CD4-positive, alpha-beta memory T cell (primary cell): ENCODE measurements at places on chromosomes 11 and 22. TPM values are rescaled to one million over a fixed set of nuclear protein-coding genes. Genes with fewer than 3 reads are reported as not detected.

GRCh38 chr11:47325271-47326041 lies 27.0 kb downstream of the MYBPC3 start:
- no peak for DNase-seq

- no peak for DNase-seq
Measured at GRCh38 chr11:67463680-67464410, 5.2 kb downstream of the TMEM134 start.

KCNQ1 gene
- 21.4 TPM for total RNA-seq

DNA sequence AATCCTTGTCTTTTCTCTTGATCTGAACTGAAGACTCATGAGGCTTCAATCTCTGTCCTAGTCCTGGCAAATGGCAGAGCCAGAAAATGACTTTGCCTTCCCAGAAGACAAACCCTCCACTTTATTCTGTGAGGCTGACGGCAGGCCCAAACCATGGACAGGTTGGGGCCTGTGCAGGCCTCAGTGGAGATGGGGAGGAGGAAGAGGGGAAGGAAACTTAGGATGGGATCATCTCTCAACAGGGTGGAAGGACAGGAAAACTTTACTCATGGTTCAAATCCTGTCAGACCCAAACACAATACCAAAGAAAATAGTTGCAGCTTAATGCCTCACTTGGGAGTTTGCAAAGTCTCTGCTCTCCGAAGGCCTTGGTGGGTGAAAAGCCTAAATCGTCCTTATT lies 9.8 kb downstream of the RPL27A start:
- DNase-seq, result no peak

MUC5AC gene
- total RNA-seq, result not detected

DNA sequence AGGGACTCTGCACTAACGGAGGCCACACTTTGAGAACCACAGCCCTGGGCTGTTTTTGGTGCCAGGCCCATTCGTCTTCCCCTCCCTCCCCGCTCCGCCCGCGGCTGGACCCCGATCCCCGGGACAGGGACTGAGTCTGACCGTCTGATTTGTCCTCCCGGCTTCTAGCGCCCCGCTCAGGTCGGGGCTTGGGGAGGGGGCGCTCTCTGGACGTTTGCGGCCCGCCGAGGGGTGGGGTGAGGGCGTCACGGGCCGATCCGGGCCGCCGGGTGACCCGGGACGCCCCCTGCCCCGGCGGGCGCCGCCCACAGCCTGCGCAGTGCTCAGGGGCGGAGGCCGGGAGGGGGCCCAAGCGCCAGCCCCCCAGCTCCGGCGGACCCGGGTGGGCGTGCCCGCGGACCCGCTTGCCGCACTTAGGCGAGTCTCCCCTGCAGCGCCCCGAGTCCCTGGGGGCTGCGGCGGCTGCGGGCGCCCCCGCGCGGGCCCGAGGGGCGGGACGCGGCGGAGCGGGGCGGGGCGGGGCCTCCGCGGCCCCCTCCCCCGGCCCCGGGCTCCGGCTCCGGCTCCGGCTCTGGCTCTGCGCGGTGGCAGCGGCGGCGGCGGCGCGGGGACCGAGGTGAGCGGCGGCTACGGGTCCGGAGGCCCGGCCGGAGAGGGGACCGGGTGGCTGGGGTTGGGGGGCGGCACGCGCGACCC lies 33.7 kb upstream of the PRR5 start:
- peak; percentile 62 for DNase-seq

OR6Q1 gene
- total RNA-seq, result not detected

DNA sequence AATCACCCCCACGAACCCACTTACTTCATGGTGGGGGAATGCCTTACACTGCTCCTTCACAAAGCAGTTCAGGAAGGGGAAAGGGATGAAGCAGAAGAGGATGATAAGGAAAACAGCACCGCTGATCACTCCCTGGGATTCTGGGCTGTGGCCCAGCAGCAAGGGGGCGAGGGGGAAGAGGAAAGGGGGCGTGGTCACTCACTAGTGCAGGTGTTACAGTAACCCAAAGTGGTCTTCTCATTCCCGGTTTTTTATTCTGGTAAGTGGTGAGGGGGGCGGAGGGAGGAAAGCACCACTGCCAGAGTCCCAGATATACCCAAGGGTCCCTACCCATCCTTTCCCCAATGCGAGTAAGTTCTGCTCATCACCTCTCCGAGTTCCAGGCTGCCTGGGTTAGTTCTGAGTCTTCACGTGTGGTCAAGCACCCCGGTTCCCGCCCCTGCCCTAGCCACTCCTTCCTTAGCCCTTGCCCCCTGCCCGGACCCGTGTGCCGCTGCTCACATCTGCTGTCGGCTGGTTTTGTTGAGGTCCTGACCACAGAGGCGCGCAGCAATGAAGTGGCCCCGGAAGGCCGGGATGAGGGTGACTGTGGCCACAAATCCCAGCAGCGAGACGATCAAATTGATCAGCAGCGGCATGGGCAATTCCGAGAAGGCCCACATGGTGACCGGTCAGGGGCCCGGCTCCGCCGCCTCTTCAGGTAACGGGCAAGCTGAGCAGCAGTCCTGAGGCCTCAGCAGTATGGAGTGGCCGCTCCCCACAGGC lies 477 bp downstream of the DPAGT1 start:
- DNase-seq, result no peak

- no peak for DNase-seq
Measured at GRCh38 chr22:50310031-50310722, 2.7 kb upstream of the PLXNB2 start.

CPSF7 gene
- 149 TPM for total RNA-seq

GRCh38 chr22:43237280-43237679 lies 50.3 kb upstream of the TTLL12 start:
- no peak for DNase-seq

MFNG gene
- 213 TPM for total RNA-seq

DNA sequence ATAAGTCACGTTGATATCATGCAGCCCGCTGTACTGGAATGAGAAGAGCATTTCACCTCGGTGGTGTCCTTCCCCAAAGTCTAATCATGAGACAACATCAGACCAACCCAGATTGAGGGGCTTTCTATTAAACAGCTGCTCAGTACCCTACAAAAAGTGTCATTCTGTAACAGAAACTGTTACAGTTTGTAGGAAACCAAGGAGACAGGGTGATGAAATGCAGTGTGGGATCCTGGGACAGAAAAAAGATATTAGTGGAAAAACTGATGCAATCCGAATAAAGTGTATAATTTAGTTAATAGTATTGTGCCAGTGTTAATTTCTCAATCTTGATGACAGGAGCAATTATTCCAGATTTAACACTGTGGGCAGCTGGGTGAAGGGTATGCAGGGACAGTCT lies 128.0 kb downstream of the MICAL2 start:
- no peak for DNase-seq

- no peak for DNase-seq
Measured at GRCh38 chr11:468036-468435, 18.0 kb downstream of the PTDSS2 start.

GRCh38 chr22:32746732-32747131 lies 54.8 kb upstream of the TIMP3 start:
- DNase-seq, result no peak

PGM2L1 gene
- 11.2 TPM for total RNA-seq

- DNase-seq, result no peak
Measured at GRCh38 chr11:66858186-66858938, 1.5 kb downstream of the LRFN4 start.

- DNase-seq, result no peak
Measured at GRCh38 chr22:16815073-16815472, 10.1 kb downstream of the XKR3 start.

SLCO2B1 gene
- 2.4 TPM for total RNA-seq

DNA sequence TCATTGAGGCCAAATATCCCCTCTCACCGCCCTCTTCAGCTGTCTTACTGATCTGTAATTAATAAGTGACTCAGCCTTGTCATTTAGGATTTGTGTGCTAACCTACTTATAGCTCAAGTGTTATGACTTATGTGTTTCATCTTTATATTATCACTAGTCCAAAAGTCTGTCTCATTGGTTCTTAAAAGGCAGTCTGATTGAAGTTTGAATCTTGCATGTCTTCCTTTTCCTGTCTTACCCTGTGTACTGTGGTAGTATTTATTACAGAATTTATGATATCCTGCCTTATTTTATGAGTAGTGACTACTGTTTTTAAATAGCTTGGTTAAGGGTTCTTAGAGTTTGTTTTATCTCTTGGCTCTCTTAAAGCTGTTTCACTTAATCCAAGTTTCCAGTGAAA lies 6.3 kb downstream of the DEPDC7 start:
- no peak for DNase-seq

DNA sequence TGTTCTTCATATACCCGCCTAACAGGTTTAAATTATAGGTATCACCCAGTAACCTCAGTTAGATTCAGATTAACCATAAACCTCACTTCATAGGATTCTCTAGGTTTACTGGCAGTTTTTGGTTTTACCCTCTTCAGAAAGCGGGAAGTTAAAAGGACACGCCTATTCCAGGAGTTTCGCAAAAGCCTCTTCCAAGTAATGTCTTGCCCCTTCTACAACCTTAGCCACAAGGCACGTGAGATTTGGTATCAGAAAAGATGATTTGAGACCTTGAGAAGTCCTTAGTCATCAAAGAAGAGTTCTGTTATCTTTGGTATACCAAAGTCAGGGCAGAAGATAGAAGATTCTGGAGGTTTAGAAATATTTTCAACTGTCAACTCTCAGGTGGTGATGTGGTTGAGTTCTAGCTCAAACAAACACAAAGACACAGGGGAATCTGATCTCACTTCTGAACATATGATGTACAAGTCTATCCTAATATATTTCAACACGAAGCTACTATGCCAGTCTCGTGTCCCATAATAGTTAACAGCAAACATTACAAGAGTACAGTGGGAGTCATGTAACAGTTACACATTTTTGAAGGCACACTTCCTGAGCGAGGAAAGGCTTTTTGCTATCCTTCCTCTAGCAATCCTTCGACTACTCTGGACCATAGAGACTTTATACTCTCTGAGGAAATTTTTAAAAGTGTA lies 103.5 kb downstream of the USP35 start:
- DNase-seq, result no peak

- peak; percentile 46 for DNase-seq
Measured at GRCh38 chr11:117095284-117096161, 2.7 kb downstream of the SIK3 start.

- no peak for DNase-seq
Measured at GRCh38 chr22:33013531-33014162, 44.5 kb downstream of the SYN3 start.

GRCh38 chr22:17234144-17234623 lies 14.9 kb upstream of the ADA2 start:
- DNase-seq, result no peak

AQP11 gene
- 0.67 TPM for total RNA-seq

ZNRF3 gene
- 0.89 TPM for total RNA-seq

GVQW3 gene
- 8.7 TPM for total RNA-seq

GRCh38 chr11:32172848-32173834 lies 82.3 kb downstream of the RCN1 start:
- no peak for DNase-seq

GRCh38 chr11:134260503-134260902 lies 7.1 kb downstream of the ACAD8 start:
- no peak for DNase-seq

- no peak for DNase-seq
Measured at GRCh38 chr11:95442531-95443050, 211.6 kb upstream of the SESN3 start.

DNA sequence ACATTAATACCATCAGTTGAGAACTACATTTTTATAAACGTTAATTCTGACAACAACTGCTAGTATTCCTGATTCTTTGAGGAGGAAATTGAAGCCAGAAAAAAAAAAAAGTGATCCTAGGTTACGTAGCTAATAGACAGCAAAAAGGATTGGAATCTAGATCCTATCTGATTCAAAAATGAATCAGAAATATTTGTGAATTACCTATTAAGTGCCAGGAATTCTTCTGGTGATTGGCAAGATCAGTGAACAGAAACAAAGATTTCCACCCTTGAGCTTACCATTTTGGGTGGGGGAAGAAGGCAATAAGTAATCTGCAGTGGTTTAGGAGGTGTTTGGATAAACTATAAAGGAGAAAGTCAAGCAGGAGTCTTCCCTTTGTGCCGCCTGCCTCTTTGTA lies 63.9 kb upstream of the LARGE1 start:
- DNase-seq, result no peak

GRCh38 chr11:8063324-8063723 lies 17.7 kb upstream of the TUB start:
- no peak for DNase-seq

DNA sequence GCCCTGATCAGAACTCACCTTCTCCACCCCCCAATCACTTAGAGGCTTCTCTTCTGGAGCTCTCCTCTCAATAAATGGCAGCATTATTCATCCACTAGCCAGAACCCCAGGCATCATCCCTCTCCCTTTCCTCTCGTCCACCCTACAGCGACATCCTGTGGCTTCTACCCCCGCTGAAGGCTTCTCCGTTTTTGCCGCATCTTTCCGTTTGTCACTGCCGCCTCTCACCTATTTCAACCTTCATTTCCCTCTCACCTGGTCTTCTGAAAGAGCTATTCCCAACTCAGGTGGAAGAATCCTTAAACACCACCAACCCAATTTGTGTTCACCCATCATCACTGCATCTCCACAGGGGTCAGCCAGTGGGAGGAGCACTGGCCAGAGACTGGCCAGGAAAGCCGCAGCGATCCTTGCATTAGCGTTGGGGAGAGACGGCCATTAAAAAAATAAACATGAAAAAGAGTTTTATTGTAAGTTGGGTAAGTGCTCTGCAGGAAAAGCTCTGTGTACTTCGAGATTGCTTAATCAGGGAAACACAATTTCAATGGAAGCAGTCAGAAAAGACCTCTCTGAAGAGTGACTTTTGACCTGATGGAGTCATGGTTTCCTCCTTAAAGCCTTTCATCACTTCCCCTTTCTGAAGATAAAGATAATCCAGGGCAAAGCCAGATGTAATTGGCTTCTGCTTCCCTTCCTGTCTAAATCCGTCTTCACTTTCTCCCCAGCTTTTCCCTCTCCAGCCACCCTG lies 36.7 kb downstream of the SPATA19 start:
- no peak for DNase-seq

GRCh38 chr11:47466201-47466600 lies 17.3 kb upstream of the RAPSN start:
- no peak for DNase-seq

- no peak for DNase-seq
Measured at GRCh38 chr11:32416301-32416700, 19.0 kb downstream of the WT1 start.

- no peak for DNase-seq
Measured at GRCh38 chr11:120546312-120547205, 35.0 kb downstream of the GRIK4 start.

DNA sequence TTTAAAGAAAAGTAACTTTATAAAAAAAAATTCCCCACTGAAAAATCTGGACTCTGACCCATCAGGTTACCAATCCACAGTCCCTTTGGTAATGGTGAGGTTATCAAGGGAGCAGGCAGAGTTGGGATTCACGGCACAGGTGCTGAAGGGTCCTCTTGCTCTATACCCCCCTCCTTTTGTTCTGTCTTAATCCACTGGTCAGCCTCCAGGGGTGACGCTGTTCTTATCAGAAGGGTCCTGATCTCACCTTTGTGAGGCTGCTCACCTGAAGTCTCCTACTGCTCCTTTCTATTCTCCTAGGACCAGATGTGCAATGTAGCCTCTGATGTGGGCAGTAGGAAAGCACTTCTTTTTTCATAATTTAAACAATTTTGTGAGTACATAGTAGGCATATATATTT lies 80.6 kb upstream of the E2F8 start:
- DNase-seq, result no peak

FGF4 gene
- not detected for total RNA-seq

- DNase-seq, result no peak
Measured at GRCh38 chr11:129089279-129089678, 102.8 kb downstream of the ARHGAP32 start.

GRCh38 chr11:134978388-134979088 lies 566.5 kb upstream of the B3GAT1 start:
- no peak for DNase-seq
